Activated CD8-positive, alpha-beta T cell treated with anti-CD3 and anti-CD28 coated beads, Interleukin-2, amount 10 ng/mL, durations not matched to agents 7 days and 5 days (primary cell): ENCODE measurements at places on chromosomes 2 and 18. TPM values are rescaled to one million over a fixed set of nuclear protein-coding genes. Genes with fewer than 3 reads are reported as not detected.

Gene CCL20
- not detected for total RNA-seq

DNA sequence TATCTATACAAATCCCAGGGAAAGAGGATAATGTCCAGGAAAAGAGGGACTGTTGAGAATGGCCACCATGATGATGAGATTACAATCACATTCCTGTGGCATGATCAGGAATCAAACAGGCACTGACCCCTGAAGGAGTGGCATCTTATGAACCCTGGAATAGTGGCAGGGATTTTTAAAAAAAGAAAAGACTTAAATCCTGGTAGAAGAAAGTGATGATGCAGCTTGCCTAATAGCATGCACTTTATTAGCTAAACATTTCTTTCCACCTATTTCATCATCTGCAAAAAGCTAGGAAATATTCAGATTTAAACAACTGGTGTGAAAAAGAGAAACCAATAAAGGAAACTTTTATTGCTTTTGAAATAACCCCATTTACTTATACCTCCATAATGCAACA is 87.2 kb upstream of the FSHR start:
- DNase-seq, result no peak
- no peak overlapping the region for H3K27ac ChIP-seq
- no peaks in the 10 kb centered on the region for H3K36me3 ChIP-seq
- H3K27me3 ChIP-seq, result no peaks in the 10 kb centered on the region
- no peak overlapping the region for H3K4me3 ChIP-seq

DNA sequence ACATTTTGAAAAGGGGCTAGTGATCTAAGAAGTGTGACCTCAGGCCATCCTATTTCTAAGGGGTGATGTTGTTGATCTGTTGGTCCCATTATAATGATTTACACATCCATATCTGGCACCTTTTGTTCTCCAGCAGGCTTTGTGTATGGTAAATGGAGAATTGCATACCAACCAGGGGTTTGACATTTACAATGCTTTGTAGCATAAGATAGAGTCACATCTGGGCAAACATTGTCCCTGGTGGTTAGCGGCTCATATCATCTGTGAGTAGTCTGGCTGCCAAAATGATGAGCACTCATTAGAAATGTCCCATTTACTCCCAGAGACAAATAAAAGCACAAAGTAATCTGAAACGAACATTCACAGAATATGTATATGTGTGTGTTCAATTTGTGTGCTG is 1775.5 kb upstream of the CELF4 start:
- H3K27ac ChIP-seq, result no peak overlapping the region
- no peaks in the 10 kb centered on the region for H3K4me1 ChIP-seq
- no peak overlapping the region for H3K4me3 ChIP-seq
- no peak for DNase-seq
- no peaks in the 10 kb centered on the region for H3K27me3 ChIP-seq

- H3K4me3 ChIP-seq, result no peak overlapping the region
- H3K4me1 ChIP-seq, result no peaks in the 10 kb centered on the region
- no peak for DNase-seq
- H3K27ac ChIP-seq, result no peak overlapping the region
Observed at GRCh38 chr2:58896638-58897037, 655.5 kb upstream of the FANCL start.
